ENCODE measurements at places on chromosomes 5 and 9.

DNA sequence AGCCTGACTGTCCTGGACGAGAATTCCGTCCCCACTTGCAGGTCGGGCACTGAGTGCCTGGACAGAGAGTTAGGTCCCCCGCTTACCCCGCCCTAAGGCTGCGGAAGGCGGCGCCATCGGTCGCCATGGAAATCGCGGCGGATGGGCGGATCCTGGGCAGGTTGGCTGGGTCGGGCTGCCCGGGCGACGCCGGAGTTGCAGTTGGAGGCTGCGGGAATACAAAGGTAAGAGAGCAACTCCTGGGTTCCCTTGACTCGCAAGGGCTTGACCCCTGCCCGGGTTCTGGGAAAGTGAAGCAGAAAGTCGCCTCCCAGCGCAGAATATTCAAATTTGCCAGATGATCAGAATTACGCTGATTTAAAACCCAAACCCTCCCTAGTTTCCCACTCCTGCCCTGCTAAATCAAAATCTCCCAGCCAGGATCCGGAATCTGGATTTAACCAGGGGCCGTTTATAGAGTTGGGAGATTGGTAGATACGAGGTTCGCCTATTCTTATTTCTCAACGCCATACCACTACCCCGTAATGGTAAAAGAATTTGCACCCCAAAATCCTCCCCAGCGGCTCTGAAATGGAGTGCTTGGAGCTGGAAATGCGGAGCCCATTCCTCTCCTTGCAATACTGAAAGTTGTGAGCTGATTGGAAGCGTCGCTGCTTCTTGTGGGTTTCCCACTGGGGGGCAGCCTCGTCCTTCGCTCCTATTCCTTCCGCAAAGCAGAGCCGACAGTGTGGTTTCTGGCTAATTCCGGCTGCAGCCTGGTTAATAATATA is 156.4 kb upstream of the RASEF start:
- DNase-seq: no peak

DNA sequence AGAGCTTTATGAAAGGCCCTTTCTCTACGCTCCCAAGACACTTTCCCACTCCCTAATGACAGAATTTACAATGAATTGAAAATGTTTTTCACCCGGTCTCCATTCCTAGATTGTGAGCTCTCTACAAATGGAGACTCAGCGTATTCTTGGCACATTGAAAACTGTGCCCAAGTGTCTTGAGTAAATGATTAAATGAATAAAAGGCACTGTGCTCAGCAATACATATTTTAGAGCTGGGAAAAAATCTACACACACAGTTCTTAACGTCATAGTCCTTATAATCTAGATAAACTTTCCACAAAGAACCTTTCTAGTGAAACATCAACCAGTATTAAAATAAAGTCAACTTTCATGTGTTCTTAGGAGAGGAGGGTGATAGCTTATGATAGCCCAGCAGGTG is 634.0 kb downstream of the RAB3C start:
- DNase-seq: no peak

DNA sequence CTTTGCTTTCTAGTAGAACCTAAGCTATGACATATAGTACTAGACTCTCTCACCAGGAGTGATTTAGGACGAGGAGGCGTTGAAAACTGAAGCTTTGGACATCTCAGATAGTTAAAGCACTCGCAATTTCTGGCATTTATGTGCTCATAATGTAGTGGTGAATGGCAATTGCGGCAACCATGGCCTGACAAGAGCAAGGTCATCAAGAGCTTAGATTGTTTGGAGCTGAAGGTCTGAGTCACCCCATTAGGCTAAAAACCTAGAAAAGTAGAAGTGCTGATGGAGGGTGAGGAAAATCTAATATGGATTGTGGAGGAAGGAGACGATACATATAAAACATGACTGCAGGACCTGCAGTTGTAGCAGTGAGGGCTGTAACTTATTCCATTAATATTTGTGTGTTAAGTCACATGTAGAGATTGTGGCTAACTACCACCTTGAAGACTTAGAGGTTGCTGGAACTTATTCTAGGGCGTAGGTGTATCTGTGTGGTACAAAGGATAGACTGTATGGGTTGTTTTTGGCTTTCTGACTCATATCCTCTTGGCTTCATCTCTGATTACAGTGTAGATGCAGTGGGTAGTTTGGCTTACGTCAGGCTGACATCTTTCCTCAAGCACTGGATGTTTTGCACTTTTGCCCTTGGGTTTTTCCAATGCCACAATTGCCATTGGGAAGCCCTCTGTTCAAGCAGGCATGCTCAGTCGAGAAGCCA is 138.9 kb upstream of the CDKN2B start:
- DNase-seq: no peak

DNA sequence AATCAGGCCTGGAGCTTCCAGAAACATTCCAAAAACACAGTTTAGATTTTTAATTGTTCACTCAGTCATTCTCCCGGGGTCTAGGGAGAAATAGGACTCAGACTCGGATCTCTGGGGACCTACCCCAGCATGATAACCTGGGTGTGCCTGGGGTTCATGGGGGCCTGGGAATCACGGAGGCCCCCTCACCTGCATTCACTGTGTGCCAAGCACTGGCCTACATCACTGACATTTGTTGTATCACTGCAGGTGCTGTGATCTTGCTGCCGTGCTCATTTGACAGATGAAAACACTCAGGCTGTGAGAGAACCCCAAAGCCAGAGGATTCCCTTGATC is 22.8 kb upstream of the ZBTB43 start:
- no peak for DNase-seq

DNA sequence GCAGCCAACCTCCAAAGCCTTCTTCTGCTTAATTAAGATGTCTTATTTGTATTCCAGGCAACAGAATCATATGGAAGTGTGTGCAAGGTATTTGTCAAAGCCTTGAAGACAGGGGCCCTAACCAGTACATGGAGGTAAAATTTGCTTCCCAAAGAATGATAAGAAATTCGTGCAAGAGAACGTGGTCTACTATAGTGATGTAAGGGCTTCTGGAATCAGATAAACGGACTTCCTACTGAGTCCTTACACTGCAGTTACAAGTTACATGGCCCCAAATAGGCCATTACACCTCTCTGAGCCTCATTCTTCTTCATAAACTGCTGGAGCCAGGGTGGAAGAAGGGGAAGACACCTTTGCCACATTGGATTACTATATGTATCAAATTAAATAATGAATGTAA is 15.9 kb upstream of the ISOC1 start:
- DNase-seq: no peak

- no peak for DNase-seq
Measured at GRCh38 chr5:110038297-110038997, 348.7 kb downstream of the MAN2A1 start.

- DNase-seq: no peak
Measured at GRCh38 chr9:15543047-15543813, 9.6 kb upstream of the CCDC171 start.

DNA sequence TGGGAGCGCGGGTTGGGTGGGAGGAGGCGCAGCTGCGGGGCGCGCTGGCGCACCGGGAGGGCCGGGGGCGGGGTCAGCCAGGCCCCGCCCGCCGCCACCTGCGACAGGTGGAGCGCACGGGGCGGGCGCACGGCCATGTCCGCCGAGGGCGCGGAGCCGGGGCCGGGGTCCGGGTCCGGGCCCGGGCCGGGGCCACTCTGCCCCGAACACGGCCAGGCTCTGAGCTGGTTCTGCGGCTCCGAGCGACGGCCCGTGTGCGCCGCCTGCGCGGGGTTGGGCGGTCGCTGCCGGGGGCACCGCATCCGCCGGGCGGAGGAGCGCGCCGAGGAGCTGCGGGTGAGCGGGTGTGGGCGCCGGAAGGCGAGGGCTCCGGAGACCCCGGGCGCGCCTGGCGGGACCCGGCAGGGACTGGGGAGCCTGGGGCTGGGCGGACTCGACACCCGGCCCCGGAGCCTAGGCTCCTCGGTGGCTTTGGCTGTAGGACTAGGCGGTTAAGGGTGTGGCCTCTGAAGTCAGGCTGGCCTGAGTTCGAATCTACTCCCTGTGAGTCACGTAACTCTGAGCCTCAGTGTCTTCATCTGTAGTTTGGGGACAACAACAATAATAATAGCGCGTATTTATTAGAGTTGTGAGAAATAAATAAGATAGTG is at the start of gene BSPRY:
TSS of gene BSPRY (plus strand) at position 97 of the 650 bp plus-strand sequence. CDS start at position 136, 39 bp downstream.
- no peak for DNase-seq

DNA sequence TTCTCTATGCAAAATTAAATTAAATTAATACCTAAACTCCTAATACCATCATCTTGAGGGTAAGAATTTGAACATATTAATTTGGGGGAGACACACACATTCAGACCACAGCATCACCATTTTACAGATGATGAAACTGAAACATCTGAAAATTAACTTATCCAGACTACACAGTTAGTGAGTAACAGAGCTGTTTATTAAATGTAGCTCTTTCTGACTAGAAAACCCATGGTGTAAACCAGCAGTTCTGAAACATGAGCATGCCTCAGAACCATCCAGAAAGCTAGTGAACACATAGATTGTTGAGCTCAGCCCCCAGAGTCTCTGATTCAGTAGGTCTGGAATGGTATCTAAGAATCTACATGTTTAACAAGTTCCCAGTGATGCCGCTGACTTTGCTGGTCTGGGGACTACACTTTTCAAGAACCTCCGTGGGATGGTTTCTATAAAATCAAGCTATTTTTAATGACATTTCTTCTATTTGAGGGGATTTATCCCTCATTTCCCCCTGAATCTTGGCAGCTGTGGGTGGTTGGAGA is 113.5 kb downstream of the RORB start:
- no peak for DNase-seq

- DNase-seq: no peak
Measured at GRCh38 chr5:180208435-180209081, 453 bp downstream of the RASGEF1C start.

Data from activated T-helper 1 cell treated with Interleukin-2 at 50 U/mL for 16 hours (primary cell).